Esophagus squamous epithelium (tissue), 5 donors: ENCODE measurements at places on chromosomes 4 and X. TPM values are rescaled to one million over a fixed set of nuclear protein-coding genes. Genes with fewer than 3 reads are reported as not detected.
A peak's percentile ranks its signal among the peaks of the same experiment; 100 is the strongest.

DNA sequence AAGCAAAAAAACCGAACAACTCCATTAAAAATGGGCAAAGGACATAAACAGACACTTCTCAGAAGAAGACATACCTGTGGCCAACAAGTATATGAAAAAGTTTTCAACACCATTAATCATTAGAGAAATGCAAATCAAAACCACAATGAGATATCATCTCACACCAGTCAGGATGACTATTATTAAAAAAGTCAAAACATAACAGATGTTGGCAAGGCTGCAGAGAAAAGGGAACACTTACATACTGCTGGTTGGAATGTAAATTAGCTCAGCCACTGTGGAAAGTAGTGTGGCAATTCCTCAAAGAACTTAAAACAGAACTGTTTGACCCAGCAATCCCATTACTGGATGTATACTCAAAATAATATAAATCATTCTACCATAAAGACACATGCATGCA lies 436.3 kb downstream of the KLHL13 start:
- H3K4me3 ChIP-seq: no peak overlapping the region
- H3K27me3 ChIP-seq: no peaks in the 10 kb centered on the region
- H3K27ac ChIP-seq: no peak overlapping the region
- H3K36me3 ChIP-seq: no peaks in the 10 kb centered on the region
- no peaks in the 10 kb centered on the region for H3K4me1 ChIP-seq

DNA sequence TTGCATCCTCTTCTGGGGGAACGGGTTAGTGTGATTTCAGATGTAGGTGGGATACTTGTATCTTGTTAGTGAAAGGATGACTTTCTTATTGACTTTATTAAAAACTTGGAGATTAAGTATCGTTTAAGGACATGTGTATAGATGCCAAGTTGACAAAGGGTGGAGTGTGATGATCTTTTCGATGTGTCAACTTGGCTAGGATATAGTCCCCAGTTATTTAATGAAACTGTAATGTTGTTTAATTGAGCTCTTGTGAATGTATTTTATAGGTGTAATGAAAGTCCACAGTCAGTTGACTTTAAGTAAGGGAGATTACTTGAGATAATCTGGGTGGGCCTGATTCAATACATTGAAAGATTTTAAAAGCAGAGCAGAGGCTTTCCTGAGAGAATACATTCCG lies 127.0 kb downstream of the AASDH start:
- H3K27me3 ChIP-seq: no peaks in the 10 kb centered on the region
- H3K36me3 ChIP-seq: no peaks in the 10 kb centered on the region
- H3K4me1 ChIP-seq: no peaks in the 10 kb centered on the region
- DNase-seq: no peak
- H3K4me3 ChIP-seq: no peak overlapping the region

Gene MAGEC1
- total RNA-seq: not detected

Gene SMPX
- total RNA-seq: not detected

Gene GPRIN3
- total RNA-seq: 2.2 TPM

DNA sequence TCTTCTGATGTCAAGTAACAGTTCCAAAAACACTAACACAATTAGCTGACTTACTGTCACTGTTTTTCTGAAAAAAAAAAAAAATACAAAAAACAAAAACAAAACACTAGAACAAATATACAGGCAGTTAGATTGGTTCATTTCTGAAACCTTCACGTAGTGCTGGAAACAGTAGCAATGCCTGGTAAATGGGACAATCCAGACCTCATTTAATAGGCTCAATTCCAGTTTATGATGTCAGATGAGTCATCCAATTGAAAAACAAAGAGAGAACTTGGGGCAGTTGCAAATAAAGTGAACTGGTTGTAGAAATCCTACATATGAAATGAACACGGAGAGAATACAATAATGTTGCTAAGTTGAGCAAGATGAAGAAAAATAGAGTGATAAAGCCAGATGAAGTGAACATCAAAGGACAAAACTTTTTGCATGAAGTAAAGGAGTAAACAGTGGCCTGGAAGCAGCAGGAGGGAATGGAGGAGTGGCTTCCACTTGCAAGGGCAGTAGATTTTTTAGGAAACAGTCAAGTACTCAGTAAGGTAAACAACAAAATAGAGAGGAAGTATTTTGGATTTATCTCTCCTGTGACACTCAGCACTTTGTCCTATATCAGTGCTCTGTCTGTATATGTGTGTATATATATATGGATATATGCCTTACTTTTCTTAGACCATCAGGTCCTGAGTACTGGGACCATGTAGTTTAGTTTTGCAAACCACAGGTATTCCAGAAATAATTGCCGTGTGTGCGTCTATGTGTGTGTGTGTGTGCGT lies 39.3 kb upstream of the MAGEA10 start:
- no peak for DNase-seq
- no peak overlapping the region for H3K4me3 ChIP-seq
- no peaks in the 10 kb centered on the region for H3K4me1 ChIP-seq
- no peaks in the 10 kb centered on the region for H3K36me3 ChIP-seq

DNA sequence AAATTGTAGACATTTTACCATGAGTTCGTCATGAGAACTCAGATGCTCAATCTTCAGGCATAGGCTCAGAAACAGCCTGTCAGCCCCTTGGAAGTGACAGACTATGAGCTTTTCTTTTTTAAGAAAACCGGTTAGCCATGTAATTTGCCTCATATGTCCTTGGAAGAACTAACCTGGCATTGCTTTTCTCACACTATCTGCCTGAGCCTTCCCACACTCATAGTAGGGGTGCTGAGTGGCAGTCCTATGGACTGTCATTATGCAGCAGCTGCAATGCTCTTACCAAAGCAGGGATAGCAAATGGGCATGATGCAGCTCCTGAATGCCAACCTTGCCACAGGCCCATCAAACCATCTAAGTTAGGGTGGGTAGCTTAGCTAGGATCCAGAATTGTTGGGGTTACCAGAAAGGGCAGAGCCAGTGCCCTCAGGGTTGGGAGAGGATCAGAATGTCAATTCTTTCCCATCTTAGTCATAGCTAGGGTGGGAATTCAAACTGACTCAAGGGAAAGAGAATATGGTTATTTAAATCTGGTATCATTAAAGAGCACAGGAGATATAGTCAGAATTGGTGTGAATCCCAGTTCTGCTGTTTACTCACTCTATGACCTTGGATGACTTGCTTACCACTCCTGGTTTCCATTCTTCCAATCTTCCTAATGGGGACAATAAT lies 230.6 kb upstream of the CPEB2 start:
- peaks cover 5% of the 10 kb centered on the region for H3K4me1 ChIP-seq
- no peak for DNase-seq
- no peaks in the 10 kb centered on the region for H3K27me3 ChIP-seq
- peak overlapping the region; percentile 1 for H3K27ac ChIP-seq
- H3K36me3 ChIP-seq: no peaks in the 10 kb centered on the region

DNA sequence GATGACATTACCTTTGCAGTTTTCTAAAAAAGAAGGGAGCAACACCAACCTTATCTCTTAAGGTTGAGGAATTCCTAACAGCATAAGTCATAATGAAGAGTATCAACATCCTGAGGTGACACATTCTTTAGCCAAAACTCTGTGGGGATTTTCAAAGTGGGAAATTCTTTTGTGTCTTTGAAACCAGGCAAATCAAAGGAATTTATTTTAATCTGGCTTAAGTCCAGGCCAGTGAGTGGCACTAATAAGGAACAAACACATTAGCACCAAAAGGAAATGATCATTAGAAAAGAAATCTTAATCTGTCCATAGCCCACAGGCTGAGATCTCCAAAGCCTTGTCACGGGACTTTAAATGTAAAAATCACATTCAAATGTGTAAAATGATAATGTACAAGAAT lies 110.1 kb downstream of the LARP7 start:
- no peaks in the 10 kb centered on the region for H3K27me3 ChIP-seq
- DNase-seq: no peak
- no peak overlapping the region for H3K27ac ChIP-seq
- no peaks in the 10 kb centered on the region for H3K4me1 ChIP-seq

DNA sequence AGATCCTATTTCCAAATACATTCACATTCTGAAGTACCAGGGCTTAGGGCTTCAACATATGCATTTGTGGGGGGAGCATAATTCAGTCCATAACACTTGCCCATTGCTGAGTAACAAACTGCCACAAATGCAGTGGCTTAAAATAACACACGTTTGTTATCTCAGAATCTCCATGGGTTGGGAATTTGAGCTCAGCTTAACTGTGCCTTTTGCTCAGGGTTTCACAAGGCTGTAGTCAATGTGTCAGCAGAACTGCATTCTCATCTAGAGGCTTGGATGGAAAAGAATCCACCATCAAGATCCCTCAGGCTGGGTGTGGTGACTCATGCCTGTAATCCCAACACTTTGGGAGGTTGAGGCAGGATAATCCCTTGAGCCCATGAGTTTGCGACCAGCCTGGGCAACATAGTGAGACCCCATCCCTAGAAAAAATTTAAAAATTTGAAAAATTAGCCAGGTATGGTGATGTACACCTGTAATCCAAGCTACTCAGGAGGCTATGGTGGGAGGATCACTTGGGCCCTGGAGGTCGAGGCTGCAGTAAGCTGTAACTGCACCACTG lies 25.8 kb upstream of the TBL1X start:
- no peak for DNase-seq
- peaks cover 32% of the 10 kb centered on the region for H3K4me1 ChIP-seq
- H3K27me3 ChIP-seq: no peaks in the 10 kb centered on the region
- no peaks in the 10 kb centered on the region for H3K36me3 ChIP-seq
- no peak overlapping the region for H3K27ac ChIP-seq
- H3K4me3 ChIP-seq: no peak overlapping the region

Gene ERAS
- total RNA-seq: not detected
